Breast epithelium (tissue), 4 donors: ENCODE measurements at places on chromosomes 6 and 20. TPM values are rescaled to one million over a fixed set of nuclear protein-coding genes. Genes with fewer than 3 reads are reported as not detected.
A peak's percentile ranks its signal among the peaks of the same experiment; 100 is the strongest.

- H3K27ac ChIP-seq = no peak overlapping the region
- no peak overlapping the region for H3K4me3 ChIP-seq
- DNase-seq = no peak
- H3K4me1 ChIP-seq = no peaks in the 10 kb centered on the region
- H3K27me3 ChIP-seq = no peaks in the 10 kb centered on the region
- no peaks in the 10 kb centered on the region for H3K36me3 ChIP-seq
These were observed 8.5 kb downstream of the LRRC1 start for GRCh38 chr6:53803081-53803860.

GRCh38 chr6:159945801-159946392 lies 23.0 kb upstream of the IGF2R start:
- no peak overlapping the region for H3K27ac ChIP-seq
- DNase-seq = no peak
- no peaks in the 10 kb centered on the region for H3K27me3 ChIP-seq
- no peak overlapping the region for H3K4me3 ChIP-seq

GRCh38 chr20:53935344-53936084 lies 134.9 kb downstream of the BCAS1 start:
- H3K27ac ChIP-seq = peak overlapping the region; percentile 75
- H3K4me3 ChIP-seq = no peak overlapping the region
- H3K36me3 ChIP-seq = no peaks in the 10 kb centered on the region

GRCh38 chr6:128363020-128363813 lies 157.2 kb downstream of the PTPRK start:
- H3K36me3 ChIP-seq = no peaks in the 10 kb centered on the region
- DNase-seq = no peak
- H3K4me1 ChIP-seq = no peaks in the 10 kb centered on the region

DNA sequence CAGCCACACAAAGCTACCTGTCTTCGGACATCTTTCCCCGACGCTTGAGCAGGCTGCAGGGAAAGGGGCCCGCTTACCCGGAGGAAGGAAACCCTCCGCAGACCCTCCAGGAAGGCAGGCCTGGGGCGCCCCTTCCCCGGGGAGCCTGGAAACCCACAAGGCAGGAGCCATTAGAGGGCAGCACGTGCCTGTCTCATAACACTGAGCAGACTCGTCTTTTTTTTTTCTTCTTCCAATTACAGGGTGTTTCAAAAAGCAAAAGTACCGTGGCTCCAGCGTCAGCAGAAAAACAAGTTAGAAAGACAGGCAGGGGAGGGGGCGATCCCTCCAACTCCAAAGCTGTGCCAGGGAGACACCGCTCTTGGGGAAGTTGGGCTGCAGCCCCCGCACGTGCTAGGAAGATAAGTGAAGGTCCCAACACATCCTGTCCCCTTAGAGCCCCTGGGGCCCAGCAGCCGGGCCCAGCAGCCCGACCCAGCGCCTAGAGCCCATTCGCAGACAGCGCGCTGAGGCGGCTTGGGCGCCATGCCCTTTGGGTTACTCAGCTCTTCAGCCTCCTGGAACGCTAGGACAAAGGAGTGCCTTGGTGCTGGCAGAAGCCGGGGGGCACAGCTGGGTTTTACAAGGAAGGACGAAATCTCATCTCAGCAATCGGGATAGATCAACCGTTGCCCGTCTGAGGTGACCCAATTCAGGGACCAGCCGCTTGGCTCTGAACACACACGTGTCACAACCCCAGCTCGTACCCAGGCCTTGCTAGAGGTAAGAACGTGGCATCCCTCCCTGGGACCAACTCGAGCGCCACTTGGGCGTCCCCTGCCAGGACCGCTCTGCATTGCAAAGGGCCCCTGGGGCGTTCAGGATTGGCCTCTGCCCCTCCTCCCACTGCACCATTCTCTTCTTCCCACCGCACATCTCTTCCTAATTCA lies 136.3 kb downstream of the LY86 start:
- no peak for DNase-seq
- H3K36me3 ChIP-seq = no peaks in the 10 kb centered on the region
- H3K27me3 ChIP-seq = no peaks in the 10 kb centered on the region
- no peaks in the 10 kb centered on the region for H3K4me1 ChIP-seq

DNA sequence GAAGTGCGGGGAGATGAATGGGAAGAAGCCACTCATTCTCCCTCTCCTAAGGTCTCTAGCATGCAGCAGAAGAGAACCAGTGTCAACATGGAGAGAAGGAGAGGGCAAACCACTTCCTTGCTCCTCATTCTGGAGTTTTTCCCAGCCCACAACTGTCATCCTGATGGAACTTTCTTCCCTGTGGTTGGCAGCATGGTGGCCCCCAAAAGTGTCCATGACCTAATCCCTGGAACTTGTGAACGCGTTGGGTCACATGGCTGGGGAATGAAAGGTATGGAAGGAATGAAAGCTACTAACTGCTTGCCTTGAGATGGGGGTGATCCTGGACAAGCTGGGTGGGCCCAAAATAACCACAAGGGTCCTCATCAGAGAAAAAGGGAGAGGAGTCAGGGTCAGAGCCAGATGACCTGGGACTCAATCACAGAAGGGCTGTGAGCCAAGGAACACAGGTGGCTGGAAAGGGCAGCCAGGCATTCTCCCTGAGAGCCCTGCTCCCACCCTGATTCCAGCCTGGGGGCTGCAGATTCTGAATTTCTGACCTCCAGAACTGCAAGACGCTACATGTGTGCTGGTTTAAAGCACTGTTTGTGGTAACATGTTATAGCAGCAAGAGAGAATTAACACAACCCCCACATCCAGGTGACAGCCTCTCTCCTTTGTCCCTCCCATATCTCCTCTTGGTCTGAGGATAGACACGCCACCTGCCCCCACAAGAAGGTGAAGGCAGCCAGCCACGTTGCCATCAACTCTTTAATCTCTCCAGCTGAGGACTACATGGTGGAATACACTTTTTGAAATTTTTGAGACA lies 63.2 kb downstream of the PYGB start:
- DNase-seq = no peak
- H3K4me1 ChIP-seq = peaks cover 7% of the 10 kb centered on the region
- no peaks in the 10 kb centered on the region for H3K27me3 ChIP-seq
- H3K36me3 ChIP-seq = no peaks in the 10 kb centered on the region
- no peak overlapping the region for H3K4me3 ChIP-seq

DNA sequence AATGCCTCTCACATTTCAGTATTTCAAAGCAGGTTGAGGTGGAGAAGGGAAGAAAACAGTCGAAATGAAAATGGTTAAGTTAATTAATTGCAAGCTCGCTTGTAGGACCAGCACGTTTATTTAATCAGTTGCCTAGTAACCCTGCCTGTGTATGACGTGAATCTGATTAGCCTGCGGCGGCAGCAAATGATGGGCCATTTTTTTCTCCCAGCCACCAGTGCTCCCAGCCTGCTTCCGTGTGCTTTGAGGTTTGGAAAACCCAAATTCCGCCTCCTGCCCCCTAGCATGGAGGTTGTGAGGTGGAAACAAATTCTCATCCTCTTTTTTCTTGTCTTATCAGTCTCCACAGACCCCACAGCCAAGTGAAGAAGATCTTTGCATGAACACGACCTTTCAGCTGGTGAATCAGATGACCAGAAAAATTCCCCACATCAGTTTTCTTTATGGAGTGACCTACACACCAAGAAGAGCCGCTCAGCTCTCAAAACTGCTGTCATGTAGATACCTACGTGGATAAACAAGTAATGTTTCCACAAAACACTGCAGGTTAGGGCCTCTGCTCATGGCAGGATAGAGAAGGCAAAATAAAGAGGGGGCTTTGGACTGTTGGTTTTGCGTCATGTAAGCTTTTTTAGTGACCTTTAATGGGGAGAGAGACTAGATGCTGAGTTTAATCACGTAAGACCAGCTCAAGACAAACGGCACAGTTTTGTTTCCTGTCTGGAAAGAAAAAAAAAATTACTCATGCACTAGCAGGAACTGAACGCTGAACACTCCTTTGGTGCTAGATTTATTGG lies 572.9 kb upstream of the NOX3 start:
- H3K4me1 ChIP-seq = no peaks in the 10 kb centered on the region
- no peaks in the 10 kb centered on the region for H3K27me3 ChIP-seq
- peak; percentile 71 for DNase-seq
- H3K27ac ChIP-seq = no peak overlapping the region
- H3K4me3 ChIP-seq = no peak overlapping the region

DNA sequence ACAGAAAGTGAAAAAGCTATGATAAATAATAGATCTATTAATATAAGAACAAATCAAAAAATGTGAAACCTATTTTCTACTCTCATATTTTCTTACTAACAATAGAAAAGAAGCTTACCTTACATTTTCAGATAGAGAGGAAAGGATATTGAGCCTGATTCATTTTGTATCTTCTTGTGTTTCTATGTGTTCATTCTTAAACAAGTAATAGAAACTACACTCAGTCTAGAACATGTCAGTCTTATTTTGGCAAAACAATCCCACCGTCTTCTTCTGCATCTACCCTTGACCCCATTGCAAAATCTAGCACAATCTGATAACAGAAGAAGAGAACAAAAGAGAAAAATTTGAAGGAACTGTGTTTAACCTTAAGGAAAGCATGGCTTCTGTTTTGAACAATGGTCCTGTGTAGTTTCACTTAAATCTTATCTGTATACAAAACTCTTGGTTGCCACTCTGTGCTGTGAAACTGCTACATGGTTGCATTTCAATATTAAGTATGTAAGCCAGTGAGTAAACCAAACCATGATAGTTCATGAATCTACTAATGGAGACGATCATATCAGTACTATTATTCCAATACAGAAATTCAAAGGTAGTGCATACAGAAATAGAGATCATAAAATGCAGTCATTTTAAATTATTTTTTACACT lies 69.5 kb upstream of the LGSN start:
- H3K27ac ChIP-seq = no peak overlapping the region
- H3K27me3 ChIP-seq = no peaks in the 10 kb centered on the region
- no peaks in the 10 kb centered on the region for H3K36me3 ChIP-seq
- no peaks in the 10 kb centered on the region for H3K4me1 ChIP-seq

DNA sequence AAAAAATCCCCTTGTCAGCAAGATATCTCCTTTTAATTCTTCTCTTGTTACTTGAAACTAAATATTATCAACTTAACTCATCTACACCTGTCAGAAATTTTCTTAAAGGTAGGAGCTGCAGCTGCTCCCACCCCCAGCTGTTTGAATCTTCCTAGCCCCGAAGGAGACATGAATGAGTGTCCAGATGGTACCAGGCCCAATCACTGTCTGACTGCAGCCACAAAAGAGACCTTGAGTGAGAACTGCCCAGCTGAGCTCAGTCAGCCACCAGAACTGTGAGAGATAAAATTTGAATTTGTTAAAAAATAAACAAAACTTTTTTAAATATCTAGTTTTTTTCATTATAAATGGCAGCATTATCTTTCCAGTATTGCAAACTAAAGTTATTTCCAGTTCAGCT lies 84.7 kb downstream of the PRSS35 start:
- H3K36me3 ChIP-seq = no peaks in the 10 kb centered on the region
- H3K4me1 ChIP-seq = no peaks in the 10 kb centered on the region
- no peak overlapping the region for H3K27ac ChIP-seq

DNA sequence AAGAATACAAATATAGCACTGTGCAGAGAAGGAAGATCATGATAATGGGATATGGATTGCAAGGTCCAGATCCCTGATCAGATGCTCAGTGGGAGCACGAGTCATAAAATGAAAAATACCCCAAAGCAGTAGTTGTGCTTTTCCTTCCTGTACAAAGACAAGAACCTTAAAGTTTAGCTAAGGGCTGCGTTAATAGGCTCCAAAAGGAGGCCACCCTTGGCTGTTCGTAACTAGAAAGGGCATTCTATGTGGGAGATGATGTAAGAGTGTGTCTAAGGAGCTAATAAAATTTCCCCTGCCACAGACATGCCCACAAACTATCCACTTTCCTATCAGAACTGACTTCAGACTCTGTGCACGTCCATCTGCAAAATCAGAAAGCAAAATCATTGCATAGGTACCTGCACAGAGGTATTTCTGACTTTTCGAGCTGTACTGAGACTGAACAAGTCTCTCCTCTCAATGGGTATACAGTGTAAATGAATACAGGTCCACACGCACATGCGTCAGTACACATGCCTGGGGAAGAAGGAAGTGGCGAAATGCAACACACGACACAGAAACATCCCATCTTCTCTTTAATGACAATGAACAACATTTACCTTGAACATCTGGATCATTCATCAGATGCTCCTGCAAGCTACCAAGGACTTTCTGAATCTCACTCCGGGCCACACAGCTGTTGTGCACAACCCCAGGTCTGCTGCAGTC lies 16.9 kb upstream of the ANKRD60 start:
- H3K4me1 ChIP-seq = no peaks in the 10 kb centered on the region
- no peak overlapping the region for H3K27ac ChIP-seq
- H3K4me3 ChIP-seq = no peak overlapping the region
- H3K27me3 ChIP-seq = no peaks in the 10 kb centered on the region
- no peaks in the 10 kb centered on the region for H3K36me3 ChIP-seq
- DNase-seq = no peak

- H3K36me3 ChIP-seq = no peaks in the 10 kb centered on the region
- no peak overlapping the region for H3K4me3 ChIP-seq
- H3K4me1 ChIP-seq = no peaks in the 10 kb centered on the region
- no peaks in the 10 kb centered on the region for H3K27me3 ChIP-seq
- no peak for DNase-seq
These were observed 65.5 kb downstream of the WASF1 start for GRCh38 chr6:110114004-110114403.

- no peaks in the 10 kb centered on the region for H3K4me1 ChIP-seq
- no peak for DNase-seq
- H3K4me3 ChIP-seq = no peak overlapping the region
- no peaks in the 10 kb centered on the region for H3K27me3 ChIP-seq
- H3K27ac ChIP-seq = no peak overlapping the region
These were observed 682 bp upstream of the SLA2 start for GRCh38 chr20:36646678-36647077.

- no peak for DNase-seq
- H3K4me3 ChIP-seq = no peak overlapping the region
- no peaks in the 10 kb centered on the region for H3K4me1 ChIP-seq
These were observed 46.3 kb downstream of the UNC5CL start for GRCh38 chr6:40992746-40993145.

LAMA4 gene
- total RNA-seq = 129 TPM

HTR1E gene
- not detected for total RNA-seq

RGL2 gene
- 103 TPM for total RNA-seq

UTRN gene
- 397 TPM for total RNA-seq

PRSS35 gene
- total RNA-seq = not detected
